ENCODE measurements at places on chromosomes 11 and 22.
A peak's percentile ranks its signal among the peaks of the same experiment; 100 is the strongest.

DNA sequence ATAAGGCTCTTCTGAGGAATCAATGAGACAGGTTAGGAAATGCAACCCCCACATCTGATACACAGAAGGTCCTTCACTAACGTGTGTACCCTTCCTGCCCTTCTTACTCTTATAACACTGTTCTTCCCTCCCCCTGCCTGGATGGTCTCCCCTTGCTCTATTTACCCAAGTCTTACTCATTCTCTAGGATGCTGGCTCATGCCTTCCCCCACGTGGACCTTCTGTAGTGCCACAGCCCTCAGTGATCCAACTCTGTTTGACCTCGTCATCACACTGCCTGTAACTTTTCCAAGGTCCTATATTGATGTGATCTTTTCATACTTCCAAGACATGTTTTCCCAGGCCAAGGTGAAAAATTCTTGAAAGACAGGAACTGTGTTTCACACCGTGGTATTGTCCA is 79.8 kb downstream of the C11orf58 start:
- H3K27ac ChIP-seq, result no peak overlapping the region
- H3K4me3 ChIP-seq, result no peak overlapping the region
- H3K27me3 ChIP-seq, result peaks cover 3% of the 10 kb centered on the region
- H3K36me3 ChIP-seq, result no peaks in the 10 kb centered on the region
- peak; percentile 83 for DNase-seq
- H3K4me1 ChIP-seq, result peaks cover 14% of the 10 kb centered on the region

DNA sequence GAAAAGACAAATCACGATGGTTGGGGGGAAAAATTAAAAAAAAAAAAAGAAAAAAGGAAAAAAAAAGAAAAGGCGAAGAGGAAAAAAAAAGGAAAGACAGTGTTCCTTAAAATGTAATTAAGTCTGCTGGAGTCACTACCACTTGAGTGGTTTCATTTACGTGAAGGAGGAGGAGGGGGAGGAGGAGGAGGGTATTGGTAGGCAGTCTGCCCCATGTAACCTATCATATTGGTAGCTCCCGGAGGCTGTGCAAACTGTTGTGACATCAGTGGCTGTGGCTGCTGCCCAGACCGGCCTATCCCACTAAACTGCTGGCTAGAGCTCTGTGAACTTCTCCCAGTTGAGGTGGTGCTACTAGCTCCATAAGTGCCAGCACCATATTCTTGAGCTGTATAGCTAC is 17.9 kb downstream of the KDELR3 start:
- DNase-seq, result no peak
- no peak overlapping the region for H3K4me3 ChIP-seq
- H3K4me1 ChIP-seq, result peaks cover 4% of the 10 kb centered on the region
- H3K36me3 ChIP-seq, result peaks cover 96% of the 10 kb centered on the region
- no peaks in the 10 kb centered on the region for H3K27me3 ChIP-seq
- no peak overlapping the region for H3K27ac ChIP-seq

GRCh38 chr11:16049611-16050010 is 306.7 kb downstream of the SOX6 start:
- no peak overlapping the region for H3K4me3 ChIP-seq
- no peaks in the 10 kb centered on the region for H3K36me3 ChIP-seq
- no peaks in the 10 kb centered on the region for H3K27me3 ChIP-seq
- no peak overlapping the region for H3K27ac ChIP-seq
- DNase-seq, result no peak

GRCh38 chr22:43114958-43115357 is 4.4 kb downstream of the BIK start:
- peaks cover 4% of the 10 kb centered on the region for H3K4me1 ChIP-seq
- no peak overlapping the region for H3K27ac ChIP-seq
- H3K27me3 ChIP-seq, result peaks cover 35% of the 10 kb centered on the region
- H3K36me3 ChIP-seq, result no peaks in the 10 kb centered on the region

DNA sequence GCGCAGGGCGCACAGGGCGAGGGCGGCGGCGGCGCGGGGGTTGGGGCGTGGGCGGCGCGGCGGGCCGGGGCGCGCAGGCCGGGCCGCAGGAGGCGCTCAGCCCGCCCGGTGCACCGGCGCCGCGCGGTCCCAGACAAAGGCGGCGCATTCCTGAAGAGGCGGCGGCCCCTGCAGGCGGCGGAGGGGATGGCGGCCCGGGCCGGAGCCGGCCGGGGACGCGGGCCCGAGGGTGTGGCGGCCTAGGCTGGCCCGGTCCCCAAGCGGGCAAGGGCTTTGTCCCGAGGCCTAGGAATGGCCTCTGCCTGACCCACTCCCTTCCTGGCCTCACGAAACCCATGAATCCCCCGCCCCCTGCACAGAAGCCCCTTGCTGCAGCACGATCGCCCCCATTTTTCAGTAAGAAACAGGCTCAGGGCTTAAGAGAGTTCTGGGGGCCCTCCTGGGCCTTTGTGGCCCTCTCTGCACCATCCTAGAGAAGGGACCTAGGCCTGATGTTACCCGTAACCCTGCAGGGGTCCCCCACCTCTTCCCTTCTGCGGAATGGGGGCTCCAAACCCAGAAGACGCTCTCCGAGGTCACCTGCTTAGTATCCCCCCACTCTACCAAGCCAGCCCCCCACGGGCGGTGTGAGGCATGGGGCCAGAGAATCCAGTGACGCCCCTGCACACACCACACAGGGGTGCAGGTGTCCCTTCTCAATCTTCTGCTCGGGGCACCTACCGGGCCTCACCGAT is at the start of gene RTN4R:
Gene RTN4R, minus strand, starts transcription at position 40 of the 734 bp plus-strand sequence. CDS start 226 bp downstream, outside the sequence.
- peaks cover 6% of the 10 kb centered on the region for H3K27me3 ChIP-seq
- DNase-seq, result peak; percentile 96
- no peaks in the 10 kb centered on the region for H3K36me3 ChIP-seq

- DNase-seq, result peak; percentile 15
- no peak overlapping the region for H3K4me3 ChIP-seq
- H3K36me3 ChIP-seq, result peaks cover 14% of the 10 kb centered on the region
Measured at GRCh38 chr11:77842441-77843121, 21.6 kb downstream of the AAMDC start.

- no peaks in the 10 kb centered on the region for H3K27me3 ChIP-seq
- no peak overlapping the region for H3K4me3 ChIP-seq
- DNase-seq, result peak; percentile 73
- no peaks in the 10 kb centered on the region for H3K36me3 ChIP-seq
Measured at GRCh38 chr11:111777094-111778046, 11.2 kb upstream of the PPP2R1B start.

DNA sequence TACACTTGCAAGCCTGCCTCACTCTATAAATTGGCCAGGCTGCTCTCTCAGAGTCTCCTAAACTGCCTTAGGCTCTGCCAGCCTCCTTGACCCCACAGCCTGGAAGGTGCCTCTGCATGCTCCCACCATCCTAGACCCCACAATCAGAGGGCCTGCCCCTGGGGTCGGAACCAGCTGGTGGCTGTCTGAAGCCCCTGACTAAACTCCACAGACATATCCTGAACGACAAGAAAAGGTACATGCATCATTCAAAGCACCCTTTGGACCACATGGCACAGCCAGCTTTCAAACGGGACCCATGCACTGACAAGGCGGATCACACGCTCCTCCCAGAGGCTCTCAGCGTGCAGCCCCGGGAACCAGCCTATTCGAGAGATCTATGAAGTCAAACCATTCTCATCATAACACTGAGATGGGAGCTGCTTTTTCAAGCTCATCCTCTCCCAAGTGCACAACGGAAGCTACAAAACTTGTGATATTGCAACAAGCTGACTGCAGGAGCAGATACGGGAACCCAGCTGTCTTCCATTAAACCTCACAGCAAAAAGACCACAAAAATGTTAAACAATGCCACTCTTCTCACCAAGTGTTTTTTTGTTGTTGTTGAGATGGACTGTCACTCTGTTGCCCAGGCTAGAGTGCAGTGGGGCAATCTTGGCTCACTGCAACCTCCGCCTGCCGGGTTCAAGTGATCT is 8.1 kb downstream of the SHANK2 start:
- H3K36me3 ChIP-seq, result no peaks in the 10 kb centered on the region
- no peak for DNase-seq
- peaks cover 11% of the 10 kb centered on the region for H3K4me1 ChIP-seq
- H3K27ac ChIP-seq, result no peak overlapping the region
- H3K27me3 ChIP-seq, result no peaks in the 10 kb centered on the region

- H3K4me1 ChIP-seq, result no peaks in the 10 kb centered on the region
- no peaks in the 10 kb centered on the region for H3K27me3 ChIP-seq
- no peaks in the 10 kb centered on the region for H3K36me3 ChIP-seq
- no peak overlapping the region for H3K4me3 ChIP-seq
Measured at GRCh38 chr11:30481330-30481729, 104.8 kb downstream of the MPPED2 start.

GRCh38 chr11:12871788-12872321 is 137.3 kb upstream of the RASSF10 start:
- peaks cover 13% of the 10 kb centered on the region for H3K36me3 ChIP-seq
- peak; percentile 19 for DNase-seq
- H3K4me3 ChIP-seq, result no peak overlapping the region
- H3K4me1 ChIP-seq, result peaks cover 19% of the 10 kb centered on the region
- peak overlapping the region; percentile 65 for H3K27ac ChIP-seq

DNA sequence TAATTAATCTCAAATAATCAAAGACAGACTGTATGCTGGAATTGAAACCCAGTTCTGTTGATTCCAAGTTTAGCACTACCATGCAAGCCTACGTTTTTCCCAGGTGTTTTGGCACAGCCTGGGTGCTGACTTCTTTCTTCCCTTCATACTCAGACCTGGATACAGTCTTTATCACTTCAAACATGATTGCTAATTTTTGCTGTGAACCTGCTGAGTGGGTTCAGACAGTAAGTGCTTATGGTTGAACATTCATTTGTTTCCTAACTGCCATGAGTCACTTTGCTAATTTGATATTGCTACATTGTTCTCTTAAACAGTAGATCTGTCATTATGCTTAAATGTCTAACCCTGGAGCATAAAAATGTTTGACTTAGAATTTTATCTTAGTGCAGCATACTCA is 12.2 kb downstream of the PAAF1 start:
- DNase-seq, result no peak
- no peak overlapping the region for H3K27ac ChIP-seq
- peaks cover 12% of the 10 kb centered on the region for H3K36me3 ChIP-seq
- H3K27me3 ChIP-seq, result no peaks in the 10 kb centered on the region
- no peak overlapping the region for H3K4me3 ChIP-seq

DNA sequence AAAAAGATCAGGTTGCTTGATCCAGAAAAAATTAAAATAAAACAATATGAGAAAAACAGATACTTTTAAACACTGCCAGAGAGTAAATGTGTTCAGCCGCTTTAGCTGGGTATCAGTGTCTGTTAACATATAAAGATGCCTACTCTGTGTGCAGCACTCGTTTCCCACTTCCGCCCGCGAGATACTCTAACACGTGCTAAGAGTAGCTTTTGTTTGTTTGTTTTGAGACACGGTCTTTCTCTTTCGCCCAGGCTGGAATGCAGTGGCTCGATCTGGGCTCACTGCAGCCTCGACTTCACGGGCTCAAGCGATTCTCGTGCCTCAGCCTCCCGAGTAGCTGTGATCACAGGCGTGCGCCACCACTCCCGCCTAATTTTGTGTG is 531 bp upstream of the MEN1 start:
- DNase-seq, result no peak
- H3K27me3 ChIP-seq, result no peaks in the 10 kb centered on the region
- peaks cover 12% of the 10 kb centered on the region for H3K4me1 ChIP-seq
- H3K4me3 ChIP-seq, result peak overlapping the region; percentile 93
- peaks cover 18% of the 10 kb centered on the region for H3K36me3 ChIP-seq
- H3K27ac ChIP-seq, result no peak overlapping the region

DNA sequence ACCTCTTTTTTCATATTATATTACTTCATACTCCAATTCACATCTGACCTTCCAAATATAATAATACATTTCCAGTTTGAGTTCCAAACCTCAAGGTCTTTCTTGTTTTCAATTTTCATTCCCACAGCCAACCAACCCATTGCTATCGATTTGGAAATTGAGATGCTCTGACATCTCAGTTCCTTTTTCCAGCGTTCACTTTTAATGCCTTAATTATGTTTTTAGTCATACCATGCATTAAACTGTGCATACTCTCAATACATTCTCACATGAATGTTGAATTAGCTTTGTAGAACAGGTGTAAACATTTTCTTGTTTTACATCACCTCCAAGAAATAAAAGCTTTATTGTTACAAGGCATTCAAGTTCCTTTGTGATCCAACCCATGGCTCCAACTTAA is 294.2 kb upstream of the ANO3 start:
- DNase-seq, result no peak
- H3K4me3 ChIP-seq, result no peak overlapping the region
- H3K36me3 ChIP-seq, result no peaks in the 10 kb centered on the region
- no peak overlapping the region for H3K27ac ChIP-seq
- H3K27me3 ChIP-seq, result no peaks in the 10 kb centered on the region

DNA sequence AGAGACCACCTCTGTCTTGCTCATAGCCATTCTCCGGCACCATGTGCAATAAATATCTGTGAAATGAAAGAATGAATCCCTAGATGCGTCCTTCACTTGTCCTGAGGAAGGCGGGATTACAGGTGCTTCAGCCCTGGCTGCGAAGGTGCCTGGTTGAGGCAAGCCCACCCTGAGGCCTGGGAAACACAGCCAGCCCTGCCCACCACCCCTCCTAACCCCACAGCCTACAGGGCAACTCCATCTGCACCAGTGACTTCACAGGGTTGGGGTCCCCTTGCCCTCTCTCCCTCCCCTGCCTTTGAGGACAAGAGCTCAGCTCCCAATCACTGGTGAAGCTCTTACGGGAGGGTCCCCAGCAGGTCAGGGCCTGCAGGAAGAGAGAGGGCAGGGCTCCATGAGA is 17.5 kb upstream of the SCGB1A1 start:
- DNase-seq, result no peak
- H3K27ac ChIP-seq, result no peak overlapping the region
- no peaks in the 10 kb centered on the region for H3K27me3 ChIP-seq
- H3K36me3 ChIP-seq, result no peaks in the 10 kb centered on the region

DNA sequence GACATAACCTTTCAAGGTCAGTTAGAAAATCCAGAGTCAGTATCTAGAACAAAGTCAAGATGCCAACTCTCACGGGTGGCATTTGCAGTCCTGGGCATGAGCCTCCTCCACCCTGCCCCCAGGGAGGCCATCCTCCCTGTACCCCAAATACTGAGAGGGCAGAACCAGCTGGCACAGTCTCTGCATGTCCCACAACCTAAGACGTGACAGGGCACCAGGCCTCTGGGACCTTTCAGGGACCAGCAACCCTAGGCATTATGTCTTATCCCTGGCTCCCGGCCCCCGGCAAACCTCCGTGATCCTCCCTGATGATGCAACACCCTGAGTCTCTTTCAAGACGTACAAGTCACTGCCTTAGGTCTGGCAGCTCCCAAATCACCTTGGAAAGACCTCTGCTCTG is 2.0 kb downstream of the MB start:
- no peak overlapping the region for H3K27ac ChIP-seq
- peaks cover 7% of the 10 kb centered on the region for H3K27me3 ChIP-seq
- no peaks in the 10 kb centered on the region for H3K36me3 ChIP-seq
- no peaks in the 10 kb centered on the region for H3K4me1 ChIP-seq
- H3K4me3 ChIP-seq, result no peak overlapping the region
